Left cardiac atrium (tissue), 4 donors: ENCODE measurements at places on chromosomes 1 and 21.

GRCh38 chr21:46304955-46305354 is 18.7 kb downstream of the C21orf58 start:
- DNase-seq, result no peak

DNA sequence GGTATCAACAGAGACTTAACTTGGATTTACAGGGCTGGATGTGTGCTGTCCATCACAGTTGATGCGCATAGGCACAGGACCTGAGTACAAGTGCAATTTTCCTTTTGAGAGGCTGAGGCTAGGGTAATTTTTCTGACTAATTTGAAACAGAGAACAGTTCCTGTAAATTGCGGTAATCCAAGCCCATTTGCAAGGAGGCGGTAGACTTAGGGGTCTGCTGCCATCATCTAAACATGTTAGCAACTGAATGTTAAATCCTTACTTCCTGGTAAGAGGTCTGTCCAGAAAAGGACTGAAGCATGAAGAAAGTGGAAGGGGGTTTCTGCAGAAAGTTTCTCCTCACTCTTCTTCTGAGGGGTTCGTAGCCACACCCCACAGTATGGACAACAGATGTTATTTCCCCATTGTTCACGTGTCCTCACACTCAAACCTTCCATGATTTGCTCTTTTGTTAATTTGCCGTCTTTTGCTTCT is 23.7 kb upstream of the C1orf198 start:
- no peak for DNase-seq

DNA sequence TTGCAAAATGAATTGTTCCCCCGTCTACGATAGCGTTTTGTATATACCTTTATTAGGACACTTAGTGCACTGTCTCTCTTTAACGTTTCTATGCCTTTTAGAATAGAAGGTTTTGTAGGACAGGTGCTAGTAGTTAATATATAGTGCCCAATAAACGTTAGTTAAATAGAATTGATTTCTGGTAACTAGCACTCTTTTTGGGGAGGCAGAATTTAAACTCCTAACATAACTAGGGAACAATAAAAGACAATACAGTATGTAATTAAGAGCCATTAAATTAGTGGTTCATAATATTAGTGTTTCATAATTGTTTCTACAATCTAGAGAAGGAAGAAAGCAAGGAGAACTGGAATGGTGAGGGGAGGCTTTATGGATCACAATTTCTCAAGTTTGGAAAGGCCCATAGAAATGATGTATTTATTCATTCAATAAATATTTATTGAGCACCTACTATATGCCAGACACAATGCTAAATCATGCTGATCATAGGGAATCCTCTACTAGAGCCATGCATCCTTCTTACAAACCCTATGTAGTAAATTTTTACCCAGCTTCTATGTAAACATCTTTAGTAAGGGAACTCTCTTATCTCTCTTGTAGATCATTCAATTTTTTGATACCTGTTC is 742 bp downstream of the POLR3GL start:
- no peak for DNase-seq

- peak; percentile 7 for DNase-seq
Measured at GRCh38 chr1:228379666-228380065, 27.0 kb downstream of the TRIM11 start.

- DNase-seq, result peak; percentile 86
Measured at GRCh38 chr1:112718691-112719418, 3.7 kb upstream of the PPM1J start.

GRCh38 chr1:9759939-9760338 is 63.8 kb downstream of the CLSTN1 start:
- DNase-seq, result no peak

DNA sequence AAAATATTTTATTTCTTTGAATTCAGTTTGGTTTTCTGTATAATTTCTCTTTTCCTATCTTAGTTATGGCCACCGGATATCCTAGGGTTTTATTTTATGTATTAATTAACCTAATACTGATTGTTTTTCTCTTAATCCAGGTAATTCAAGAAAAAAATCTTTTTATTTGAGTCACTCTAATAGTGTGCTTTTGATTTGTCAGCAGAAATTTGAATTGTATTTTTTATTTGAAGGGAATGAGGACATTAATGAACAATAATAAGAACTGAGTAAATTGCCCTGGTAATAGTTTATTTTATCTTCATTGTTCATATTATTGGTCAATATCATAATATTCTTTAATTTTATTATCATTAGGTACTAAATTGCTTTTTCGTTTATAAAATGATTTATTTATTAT is 120.1 kb downstream of the USP25 start:
- no peak for DNase-seq

GRCh38 chr21:22885079-22885478 is 1886.9 kb downstream of the NCAM2 start:
- DNase-seq, result no peak

DNA sequence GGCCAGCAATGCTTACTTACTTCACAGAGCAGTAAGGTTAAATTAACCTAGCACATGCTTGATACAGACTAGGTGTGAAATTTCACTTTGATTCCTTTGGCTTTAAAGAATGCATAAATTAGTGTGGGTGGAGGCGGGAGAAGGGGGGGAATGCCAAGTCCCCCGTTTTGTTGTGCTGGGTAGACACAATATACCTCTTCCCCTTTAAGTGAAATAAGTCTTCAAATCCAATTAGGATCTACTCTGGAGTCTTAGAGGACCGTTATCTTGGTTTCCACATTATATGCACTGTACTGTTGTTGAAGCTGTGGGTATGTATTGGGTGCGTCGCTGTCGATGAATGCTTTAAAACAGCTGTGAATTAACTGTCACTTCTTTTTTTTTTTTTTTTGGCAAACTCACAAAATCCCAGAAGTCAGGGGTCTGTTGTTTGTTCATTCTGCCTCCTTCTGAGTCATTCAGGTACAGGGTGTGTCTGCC is 1.6 kb upstream of the S1PR1 start:
- no peak for DNase-seq
